ENCODE measurements at places on chromosomes 7 and 10.

GRCh38 chr10:110378533-110379108, 73.9 kb upstream of the SMNDC1 start:
- DNase-seq = no peak

GRCh38 chr7:2544541-2545188, 10.7 kb downstream of the BRAT1 start:
- no peak for DNase-seq

DNA sequence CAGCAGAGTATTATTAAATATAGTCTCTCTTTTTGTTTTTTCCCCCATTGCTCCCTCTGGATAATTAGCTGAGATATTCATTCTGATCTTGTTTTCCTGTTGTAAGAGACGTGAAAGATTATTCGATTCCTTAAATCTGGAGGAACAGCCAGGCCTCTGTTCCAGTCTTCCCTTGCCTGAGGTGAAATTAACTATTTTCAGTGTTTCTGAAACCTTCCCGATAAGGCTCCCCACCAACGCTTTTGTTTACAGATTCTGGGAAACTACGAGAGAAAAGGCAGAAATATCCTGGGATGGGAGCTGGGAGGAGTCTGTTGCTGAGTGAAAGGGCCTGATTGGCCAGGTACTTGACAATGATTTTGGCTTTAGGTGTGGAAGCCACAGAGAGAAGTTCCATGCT, 63.6 kb upstream of the AGR3 start:
- DNase-seq = no peak

DNA sequence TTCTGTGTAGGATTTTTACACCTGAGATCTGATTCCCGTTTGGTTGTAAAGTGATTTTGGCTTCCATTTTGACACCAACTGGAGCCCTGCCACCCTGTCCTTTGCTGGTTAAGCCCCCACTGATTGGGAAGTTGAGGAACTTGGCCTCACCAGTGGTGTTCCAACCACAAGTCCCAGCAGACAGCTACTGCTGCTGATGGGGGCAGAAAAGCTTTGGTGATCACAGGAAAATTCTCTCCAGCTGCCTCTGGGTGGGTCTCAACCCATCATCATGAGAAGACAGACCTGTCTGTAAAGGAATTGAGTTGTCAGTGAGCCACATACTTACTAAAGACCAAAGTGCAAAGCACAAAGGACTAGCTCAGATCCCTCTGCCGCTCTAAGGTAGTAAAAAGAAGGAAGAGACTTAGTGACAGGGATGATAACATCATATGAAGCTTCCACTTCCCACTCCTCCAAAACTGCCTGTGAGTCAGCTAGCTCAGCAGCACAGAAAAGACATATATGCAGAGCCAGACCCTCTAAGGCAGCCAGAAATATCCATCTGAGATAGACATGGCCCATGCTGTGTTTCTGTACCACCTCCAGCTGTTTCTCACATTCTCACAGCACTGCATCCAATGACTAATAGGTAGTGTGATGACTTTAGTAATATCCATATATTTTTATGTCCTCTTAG, 22.4 kb upstream of the LRRC17 start:
- no peak for DNase-seq

DNA sequence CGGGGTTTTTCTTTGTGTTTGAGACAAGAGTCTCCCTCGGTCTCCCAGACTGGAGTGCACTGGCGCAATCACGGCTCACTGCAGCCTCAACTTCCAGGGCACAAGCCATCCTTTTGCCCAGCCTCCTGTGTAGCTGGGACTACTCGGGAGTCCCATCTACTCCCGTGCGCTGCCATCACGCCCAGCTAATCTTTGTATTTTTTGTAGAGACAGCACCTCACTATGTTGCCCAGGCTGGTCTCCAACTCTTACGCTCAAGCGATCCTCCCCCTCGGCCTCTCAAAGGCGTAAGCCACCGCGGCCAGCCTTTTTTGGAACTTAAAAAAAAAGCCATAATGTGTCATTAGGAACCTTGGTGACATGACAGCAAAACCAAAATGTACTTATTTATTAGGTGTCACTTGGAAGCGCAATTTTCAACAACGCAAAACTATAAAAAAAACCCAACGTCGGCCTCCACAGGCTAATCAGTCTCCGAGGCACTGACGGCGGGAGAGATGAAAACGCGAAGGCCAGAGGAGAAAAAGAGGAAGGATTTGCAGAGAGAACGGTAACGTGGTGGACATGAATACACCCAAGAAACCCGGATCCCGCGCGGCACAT, 911 bp upstream of the HNRNPH3 start:
- DNase-seq = no peak

- DNase-seq = no peak
These were observed 478.3 kb downstream of the TNS3 start for GRCh38 chr7:47103498-47104205.

DNA sequence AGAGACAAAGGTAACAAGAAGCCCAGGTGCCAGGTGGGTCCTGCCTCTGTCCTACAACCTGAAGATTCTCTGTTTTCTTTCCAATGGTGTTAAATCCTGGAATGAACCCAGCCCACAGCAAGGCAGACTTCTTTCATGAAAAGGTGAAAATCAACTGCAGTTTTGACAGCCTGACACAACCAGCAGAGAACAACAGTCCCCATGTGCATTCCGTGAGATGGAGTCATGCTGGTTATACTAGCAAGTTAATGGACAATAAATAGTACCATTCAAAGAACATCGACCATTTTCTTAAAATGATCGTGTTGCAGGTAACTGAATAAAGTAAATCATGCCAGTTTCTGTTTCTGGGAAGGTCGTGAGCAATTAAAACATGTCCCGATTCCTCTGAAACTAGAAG, 131.5 kb downstream of the SFMBT2 start:
- no peak for DNase-seq

GRCh38 chr10:102645388-102645740, 1.1 kb downstream of the TRIM8 start:
- DNase-seq = peak; percentile 22

DNA sequence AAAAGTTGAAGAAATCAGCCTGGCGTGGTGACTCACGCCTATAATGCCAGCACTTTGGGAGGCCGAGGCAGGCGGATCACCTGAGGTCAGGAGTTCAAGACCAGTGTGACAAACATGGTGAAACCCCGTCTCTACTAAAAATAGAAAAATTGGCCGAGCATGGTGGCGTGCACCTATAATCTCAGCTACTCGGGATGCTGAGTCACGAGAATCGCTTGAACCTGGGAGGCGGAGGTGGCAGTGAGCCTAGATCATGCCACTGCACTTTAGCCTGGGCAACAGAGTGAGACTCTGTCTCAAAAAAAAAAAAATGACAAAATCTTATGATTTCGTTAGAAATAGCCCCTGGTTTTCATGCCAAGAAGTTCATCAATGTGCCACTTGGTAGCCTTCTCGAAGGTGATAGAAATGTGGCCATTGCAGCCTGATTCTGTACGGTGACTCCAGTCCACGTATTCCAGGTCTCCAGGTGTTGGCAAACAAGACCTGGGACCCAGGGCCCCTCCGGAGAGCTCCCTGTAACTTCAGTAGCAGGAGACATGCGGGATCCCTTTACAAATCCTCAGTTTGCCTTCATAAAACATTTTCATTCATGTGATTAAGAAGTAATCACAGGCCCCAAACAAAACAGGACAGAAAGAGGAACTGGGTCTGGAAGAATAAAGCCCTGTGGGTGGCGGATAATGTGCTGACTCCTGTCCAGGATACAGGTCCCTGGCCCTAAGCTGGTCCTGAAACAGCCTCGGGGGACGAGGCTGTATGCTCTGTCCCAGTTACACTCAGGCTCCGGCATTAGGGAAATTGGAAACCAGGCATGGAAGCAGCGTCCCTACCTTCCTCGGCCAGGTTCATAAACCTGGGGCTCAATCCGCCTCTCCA, 207.3 kb upstream of the SH2B2 start:
- peak; percentile 84 for DNase-seq
